ENCODE measurements at places on chromosomes 5 and 9.

- DNase-seq: no peak
Observed at GRCh38 chr9:112532427-112532826, 45.8 kb downstream of the KIAA1958 start.

DNA sequence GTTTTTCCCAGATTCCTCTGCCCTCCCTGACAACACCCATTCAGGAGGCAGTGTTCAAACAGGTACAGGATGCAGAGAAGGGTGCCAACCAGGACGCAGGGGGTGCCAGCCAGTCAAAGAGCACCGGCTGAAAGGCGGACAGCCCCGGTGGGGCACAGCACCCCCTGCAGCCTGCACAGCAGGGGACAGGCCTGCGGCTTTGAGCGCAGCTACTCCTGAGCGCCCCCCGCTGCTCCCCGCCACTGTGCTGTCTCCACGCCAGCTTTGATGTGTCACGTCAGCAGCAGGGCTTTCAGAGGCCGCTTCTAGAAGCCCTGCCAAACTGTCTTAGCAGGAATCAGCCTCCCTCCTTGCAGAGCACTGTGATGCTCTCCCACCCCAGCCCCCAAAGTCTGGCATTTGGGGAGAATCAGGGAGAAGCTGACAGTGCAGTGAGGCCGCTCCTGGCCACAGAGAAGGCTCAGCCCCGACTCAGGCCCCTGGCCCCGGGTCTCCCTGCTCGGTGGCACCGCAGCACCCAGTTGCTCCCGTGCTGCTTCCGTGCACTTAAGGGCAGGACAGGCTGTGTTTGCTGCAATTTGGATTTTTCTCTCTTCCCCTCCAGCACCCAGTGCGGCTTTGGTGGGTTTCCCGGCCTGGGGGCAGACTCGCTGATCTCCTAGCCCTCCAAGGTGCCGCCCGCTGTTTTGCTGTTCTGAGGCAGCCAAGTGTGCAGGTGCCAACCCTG lies 20.3 kb downstream of the AK8 start:
- DNase-seq: no peak

DNA sequence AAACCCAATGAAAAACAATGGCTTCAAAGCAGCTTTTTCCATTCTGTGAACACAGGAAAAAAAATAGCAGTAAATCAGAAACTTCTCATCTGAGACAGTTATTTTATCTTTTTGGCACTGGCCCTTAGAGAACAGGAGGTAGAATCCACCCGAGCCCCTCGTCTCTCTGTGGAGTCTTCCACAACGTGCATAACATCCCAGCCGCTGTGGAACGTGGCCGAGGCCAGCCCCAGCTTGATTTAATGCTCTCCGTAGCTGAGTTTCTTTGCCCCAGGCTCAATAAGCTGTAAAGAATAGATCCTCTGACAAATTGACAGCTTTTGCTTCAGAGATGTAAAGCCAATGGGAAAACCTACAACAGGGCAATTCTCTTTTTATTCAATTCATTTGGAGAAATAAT lies 107.9 kb upstream of the DAP start:
- DNase-seq: no peak

GRCh38 chr5:134920848-134921575 lies 16.1 kb downstream of the PCBD2 start:
- no peak for DNase-seq

DNA sequence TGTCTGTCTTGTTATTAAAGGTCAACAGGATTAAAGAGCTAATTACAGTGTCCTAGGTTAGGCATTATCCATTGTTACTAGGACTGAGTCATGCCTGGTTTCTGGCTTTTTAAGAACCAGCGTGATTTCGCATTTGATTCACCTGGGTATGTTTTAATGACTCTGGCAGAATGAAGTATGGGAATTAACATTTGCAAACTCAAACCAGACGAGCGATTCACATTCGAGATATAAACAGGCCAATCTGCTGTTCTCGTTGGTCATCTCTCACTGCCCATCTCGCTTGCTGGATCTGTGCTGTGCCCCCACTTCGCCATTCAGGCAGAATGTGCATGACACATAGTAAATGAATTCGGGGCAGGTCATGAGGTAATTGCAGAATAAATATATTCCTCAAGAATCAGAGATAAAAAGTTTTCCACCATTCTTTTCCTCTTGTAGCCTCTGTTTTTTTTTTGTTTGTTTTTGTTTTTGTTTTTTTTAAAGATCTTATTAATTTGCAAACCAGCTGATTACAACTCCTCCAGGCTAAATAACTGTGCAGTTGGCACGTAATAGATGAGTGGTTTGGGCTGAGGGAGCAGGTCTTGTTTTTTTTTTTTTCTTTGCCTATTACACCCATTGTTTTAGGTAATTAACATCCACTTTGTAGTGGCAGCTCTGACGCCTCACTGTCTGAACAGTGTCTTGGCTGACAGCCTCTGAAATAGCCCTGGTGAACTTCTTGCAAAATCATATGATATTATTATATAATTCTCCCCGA lies 313.5 kb upstream of the MSX2 start:
- DNase-seq: no peak

GRCh38 chr9:126391713-126392661 lies 65.4 kb downstream of the MVB12B start:
- DNase-seq: no peak

- no peak for DNase-seq
Observed at GRCh38 chr5:149422366-149423048, 43.4 kb upstream of the IL17B start.
